Renal cortical epithelial cell (primary cell): ENCODE measurements at places on chromosomes 6 and 20. TPM values are rescaled to one million over a fixed set of nuclear protein-coding genes. Genes with fewer than 3 reads are reported as not detected.

GRCh38 chr20:52760791-52761190 is 211.4 kb upstream of the TSHZ2 start:
- DNase-seq = no peak

DNA sequence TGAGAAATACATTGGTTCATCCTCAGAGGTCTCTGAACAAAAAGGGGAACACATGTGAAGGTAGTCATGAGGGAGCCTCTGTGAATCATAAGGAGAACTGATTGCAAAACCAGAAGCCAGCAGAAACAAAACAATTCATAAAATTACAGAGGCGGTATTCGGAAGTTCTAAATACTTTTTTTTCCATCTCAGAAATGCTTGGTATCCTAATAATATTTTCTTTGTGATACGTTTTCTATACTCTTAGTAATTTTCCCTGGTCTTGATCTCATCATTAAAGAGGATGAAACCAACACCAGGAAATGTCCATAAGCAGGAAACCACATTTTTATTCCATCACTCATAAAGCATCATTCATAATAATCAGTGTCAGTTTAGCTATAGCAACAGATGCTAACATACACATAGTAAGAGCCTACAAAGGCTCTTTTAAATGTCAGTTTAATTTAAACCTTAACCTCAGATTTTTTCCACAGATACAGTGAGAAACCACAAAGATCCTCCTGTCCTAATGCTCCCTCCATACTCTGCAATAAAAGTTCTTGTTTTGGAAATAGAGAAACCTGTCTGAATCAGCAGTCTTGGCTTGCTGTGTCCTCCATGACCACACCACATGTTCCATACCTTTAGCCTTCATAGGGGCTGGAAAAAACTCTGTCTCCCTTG is 29.2 kb downstream of the SGK1 start:
- peak; percentile 58 for DNase-seq

- DNase-seq = no peak
Measured at GRCh38 chr6:31171931-31172905, 1.7 kb upstream of the POU5F1 start.

GRCh38 chr6:35729722-35730121 is 7.1 kb upstream of the ARMC12 start:
- DNase-seq = no peak

The C6orf132 gene
- 6.9 and 16.3 TPM in 2 replicates for total RNA-seq

The CDK5RAP1 gene
- total RNA-seq = 24.4 and 41.7 TPM in 2 replicates

The COL11A2 gene
- 0.17 and 0.20 TPM in 2 replicates for total RNA-seq
